ENCODE measurements at places on chromosomes 1 and 21.

- DNase-seq: no peak
These were observed 338.8 kb upstream of the VAMP3 start for GRCh38 chr1:7432102-7432899.

DNA sequence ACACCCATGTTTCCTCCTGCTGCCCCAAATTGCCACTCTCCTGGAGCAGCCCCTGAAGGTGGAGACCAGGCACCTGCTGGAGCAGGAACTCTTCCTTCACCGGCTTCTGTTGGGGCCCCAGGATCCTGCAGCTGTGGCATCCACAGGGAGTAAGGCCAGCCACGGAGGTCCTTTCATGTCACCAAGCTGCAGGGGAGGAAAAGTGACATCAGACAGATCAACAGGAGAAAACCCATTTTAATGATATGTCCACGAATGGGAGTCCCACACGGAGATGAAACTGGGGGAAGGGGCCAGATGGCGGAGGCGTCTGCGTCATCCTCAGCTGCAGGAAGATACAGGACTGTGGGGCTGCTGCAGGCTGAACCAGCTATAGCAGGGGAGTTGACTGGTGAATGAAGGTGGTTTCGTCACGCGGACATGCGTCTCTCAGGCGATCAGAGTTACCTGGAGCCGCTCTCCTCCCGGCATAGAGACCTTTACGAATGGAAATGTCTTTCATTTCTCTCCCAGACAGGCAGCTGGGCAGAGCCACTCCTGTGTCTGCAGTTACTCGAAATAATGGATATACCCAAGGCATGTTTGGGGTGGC is 9.9 kb downstream of the TP73 start:
- DNase-seq: peak; percentile 57

- DNase-seq: no peak
These were observed 13.3 kb downstream of the LRRC8C start for GRCh38 chr1:89646259-89646658.

DNA sequence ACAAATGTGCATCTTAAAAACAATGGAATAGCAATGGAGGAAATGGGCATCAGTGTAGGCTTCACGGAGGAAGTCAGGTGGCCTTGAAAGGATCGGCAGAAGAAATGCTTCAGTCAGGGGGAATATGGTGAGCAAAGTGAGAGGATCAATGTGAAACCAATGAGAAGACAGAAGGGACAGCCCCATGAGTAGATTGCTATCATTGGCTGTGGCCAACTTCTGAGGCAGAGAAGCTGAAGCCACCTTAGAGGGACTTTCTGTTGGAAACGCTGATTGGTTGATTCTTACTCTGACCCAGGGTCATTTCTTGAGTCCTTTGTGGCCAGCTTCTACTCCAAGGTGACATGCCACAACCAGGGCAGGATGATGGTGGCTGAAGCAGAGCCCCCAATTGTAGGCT is 130.7 kb upstream of the ZNF648 start:
- DNase-seq: no peak

DNA sequence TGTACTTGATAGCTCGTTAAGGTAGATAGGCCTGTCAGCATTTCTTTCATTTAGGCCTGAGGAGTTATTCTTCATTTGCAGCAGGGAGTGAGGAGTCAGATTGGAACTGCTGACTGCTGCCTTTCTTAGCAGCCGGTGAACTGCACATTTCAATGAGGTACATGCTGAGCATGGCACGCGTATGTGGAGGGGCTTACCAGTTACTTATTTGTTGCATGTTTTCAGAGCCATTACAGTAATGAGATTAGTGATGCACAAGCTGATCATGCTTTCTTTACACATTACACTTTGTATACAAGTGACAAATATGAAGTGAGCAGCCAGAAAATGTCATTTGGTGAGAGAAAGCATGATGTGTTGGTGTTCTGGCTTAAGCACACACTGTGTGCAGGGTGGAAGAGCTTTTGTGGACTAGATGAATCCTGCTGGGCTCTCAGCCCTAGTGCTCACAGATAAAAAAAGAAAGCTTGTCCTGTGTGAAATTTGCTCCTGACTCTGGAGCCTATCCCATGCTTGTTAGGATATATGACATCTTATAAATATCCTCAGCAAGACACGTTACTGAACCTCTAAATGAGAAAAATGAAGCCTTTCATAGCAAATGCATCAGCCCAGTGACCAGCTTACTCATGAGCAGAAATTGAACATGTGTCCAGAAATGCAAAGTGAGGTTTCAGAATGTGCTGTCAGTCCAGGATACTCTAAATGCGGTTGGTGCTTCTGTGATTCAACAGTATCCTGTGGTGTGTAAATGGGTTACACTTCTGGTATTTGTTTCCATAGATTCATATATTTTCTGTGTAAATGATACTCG is 574.7 kb upstream of the ADGRL2 start:
- no peak for DNase-seq

GRCh38 chr1:228366062-228366865 is 40.4 kb downstream of the TRIM11 start:
- DNase-seq: peak; percentile 70

GRCh38 chr1:235571482-235571881 is 67.2 kb upstream of the B3GALNT2 start:
- DNase-seq: no peak

- no peak for DNase-seq
These were observed 81.6 kb downstream of the NPHP4 start for GRCh38 chr1:5910666-5911065.

DNA sequence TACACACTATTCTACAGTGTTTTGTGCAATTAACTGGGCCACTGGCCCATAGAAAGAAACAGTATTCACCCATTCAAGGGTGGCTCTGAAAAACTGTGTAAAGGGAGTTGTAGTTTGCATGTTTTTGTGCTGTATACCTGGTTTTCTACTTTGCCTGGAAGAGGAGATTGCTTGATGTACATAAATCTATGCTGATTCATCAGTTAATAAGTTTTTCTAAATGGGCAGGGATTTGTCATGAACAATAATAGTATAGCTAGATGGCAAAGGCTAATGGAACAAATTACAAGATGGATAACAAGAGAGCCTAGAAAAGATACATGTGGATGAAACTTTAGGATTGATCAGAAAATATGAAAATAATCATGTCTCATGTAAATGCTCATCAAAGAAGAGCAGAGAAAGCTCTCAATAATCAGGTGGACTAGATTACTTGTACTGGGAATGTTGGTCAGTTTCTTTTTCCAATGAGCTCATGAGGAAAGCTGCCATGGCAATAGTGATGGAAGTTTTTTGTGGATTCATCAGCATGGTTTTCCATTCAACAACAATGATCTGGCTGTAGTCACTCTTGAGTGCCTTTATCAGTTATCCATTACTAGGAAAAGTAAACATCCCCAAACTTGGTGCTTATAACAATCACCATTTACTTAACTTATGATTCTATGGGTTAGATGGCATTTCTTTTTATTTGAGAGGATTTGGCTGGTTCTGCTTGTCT is 602.8 kb downstream of the BRINP3 start:
- DNase-seq: no peak

GRCh38 chr1:4271338-4271998 is 371.4 kb upstream of the C1orf174 start:
- DNase-seq: no peak

- no peak for DNase-seq
These were observed 397.9 kb upstream of the TMPRSS15 start for GRCh38 chr21:18801468-18801867.

DNA sequence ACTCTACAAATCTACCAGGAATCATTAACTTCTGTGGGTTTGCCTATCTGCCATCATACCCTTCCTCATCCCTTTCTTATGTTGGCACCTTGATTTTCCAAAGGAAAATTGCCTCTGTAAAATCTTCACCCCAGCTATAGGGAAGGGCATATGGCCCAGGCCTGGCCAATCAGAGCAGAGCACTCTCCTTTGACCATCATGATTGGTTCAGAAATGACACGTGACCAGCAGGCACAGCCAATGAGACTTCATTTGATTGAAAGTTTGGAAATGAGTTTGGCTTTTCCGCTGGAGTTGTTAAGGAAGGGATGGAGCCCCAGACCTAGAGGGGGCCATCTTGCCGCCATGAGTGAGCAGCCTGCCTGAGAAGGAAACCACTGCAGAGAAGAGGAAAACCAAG is 35.1 kb upstream of the IFFO2 start:
- no peak for DNase-seq

DNA sequence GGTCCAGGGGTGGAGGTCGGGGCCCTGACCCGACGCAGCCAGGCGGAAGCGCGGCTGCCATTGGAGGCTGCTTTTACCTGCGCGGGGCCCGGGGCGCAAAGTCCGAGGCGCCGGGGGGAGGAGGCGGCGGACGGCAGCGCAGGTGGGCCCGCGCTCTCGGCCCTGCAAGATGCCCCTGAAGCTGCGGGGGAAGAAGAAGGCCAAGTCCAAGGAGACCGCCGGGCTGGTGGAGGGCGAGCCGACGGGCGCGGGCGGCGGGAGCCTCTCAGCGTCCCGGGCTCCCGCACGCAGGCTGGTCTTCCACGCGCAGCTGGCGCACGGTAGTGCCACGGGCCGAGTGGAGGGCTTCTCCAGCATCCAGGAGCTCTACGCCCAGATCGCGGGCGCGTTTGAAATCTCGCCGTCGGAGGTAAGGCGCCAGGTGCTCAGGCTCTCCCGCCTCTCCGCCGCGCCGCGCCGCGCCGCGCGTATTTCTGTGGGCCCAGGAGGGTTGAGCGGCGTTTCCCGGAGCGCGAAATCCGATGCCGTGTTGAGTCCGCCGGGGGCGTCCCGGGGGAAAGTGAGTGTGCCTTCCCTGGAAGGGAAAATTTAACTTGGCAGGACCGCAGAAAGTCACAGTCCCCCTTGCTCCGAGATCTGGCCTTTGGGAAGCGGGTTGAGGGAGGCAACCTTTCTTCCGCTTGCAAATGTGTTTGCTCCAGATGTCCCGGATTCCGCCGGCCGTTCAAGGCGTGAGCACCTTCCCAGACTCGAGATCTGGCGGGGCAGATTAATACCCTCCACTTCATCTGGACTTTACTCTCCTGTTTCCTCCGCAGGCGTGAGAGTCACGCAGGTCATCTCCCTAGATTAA is at the start of gene GIPC2:
Gene GIPC2 (plus strand): TSS at position 41 of the 853 bp plus-strand sequence. CDS start 129 bp downstream, at position 170.
- peak; percentile 52 for DNase-seq

DNA sequence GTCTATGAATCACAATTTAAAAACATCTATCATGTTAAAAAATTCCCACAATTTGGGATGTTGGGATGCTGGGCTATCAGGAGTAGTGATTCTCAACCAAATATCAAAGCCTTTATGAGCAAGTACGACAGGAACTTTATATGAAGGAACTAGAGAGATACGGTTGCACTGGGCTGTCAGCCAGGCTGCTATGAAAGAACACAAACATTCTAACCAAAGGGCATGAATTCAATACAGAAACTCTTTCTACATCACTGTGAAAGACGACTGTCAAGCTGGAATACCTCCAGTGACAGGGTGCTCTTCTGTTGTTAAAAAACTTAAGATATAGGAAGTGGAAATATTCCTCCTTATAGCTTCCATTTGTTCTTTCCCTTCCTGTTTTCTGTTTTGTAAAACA is 9.8 kb downstream of the CACNA1E start:
- DNase-seq: no peak

- DNase-seq: no peak
These were observed 5.9 kb upstream of the LEPR start for GRCh38 chr1:65414538-65414937.

GRCh38 chr1:44588551-44589210 is 85.6 kb downstream of the TMEM53 start:
- DNase-seq: no peak

- peak; percentile 87 for DNase-seq
These were observed at the start of gene CCSAP for GRCh38 chr1:229342656-229343569. CCSAP (minus strand) TSS chr1:229343047; CDS start chr1:229342465, 582 bp downstream.

GRCh38 chr1:64209221-64209620 is 5.8 kb downstream of the UBE2U start:
- DNase-seq: no peak

GRCh38 chr1:93328809-93329760 is 16.6 kb upstream of the DR1 start:
- no peak for DNase-seq

- DNase-seq: no peak
These were observed 60.4 kb upstream of the ACOT11 start for GRCh38 chr1:54487571-54488050.

DNA sequence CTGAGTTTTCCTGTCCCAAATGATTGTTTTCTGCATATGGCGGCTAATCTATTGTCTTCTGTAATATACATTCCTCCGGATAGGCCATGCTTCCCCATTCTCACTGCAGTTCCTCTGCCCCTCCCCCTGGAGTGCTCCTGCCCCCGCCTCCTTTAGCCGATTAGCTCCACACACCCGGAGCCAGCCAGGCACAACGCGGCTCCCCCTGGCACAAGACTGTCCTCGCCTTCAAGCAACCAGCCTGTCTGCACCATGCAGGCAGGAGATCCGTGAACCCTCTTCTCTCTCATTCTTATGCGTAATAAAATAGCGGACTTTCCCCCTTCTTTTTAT is 18.0 kb downstream of the SERTAD4 start:
- peak; percentile 84 for DNase-seq

- no peak for DNase-seq
These were observed 76.8 kb downstream of the PLXNA2 start for GRCh38 chr1:208167261-208167869.

- no peak for DNase-seq
These were observed 321.7 kb upstream of the PROX1 start for GRCh38 chr1:213666113-213666512.

- no peak for DNase-seq
These were observed 483.5 kb upstream of the PKN2 start for GRCh38 chr1:88200545-88200944.

DNA sequence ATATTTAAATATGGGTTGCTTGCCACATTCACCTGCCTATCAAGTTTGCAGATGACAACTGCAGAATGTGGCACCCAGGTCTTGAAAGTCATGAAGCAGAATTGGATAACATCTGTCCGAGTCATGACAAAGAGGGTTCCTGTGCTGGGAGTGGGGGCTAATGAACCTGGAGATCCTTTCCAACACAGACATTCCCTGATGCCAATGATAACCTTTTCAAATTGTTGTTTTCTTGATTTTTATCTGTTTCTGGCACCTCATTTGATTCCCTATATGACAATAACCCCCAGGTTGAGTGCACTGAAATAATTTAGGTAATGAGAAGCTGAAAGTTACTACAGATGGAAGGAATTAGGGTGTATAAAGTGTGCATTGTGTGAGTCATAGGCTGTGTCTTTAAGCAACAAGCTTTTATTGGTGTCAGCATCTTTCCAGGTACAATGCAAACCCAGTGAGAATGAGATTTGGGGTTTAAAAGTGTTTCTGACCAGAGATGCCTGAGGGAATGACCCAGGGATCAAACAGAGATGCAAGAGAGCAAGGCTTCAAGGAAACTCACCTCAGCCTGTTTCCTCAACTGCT is 32.0 kb upstream of the IL10 start:
- no peak for DNase-seq

DNA sequence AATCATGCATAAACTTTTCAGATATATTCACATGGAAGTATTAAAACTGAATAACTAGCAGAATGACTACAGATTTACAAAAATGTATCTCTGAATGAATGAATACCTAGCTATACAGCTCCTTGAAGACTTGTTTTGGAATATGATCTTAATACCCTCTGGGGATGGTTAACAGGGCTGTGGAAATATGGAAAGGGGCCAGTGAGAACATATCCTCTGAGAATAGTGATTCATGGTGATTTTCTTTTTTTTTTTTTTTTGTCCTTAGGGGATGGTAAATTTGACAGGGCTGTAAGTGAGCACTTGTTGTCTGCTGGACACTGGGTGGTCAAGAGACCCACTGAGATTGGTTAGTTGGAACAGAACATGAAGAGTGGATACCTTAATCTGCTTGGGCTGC is 80.7 kb upstream of the HP1BP3 start:
- no peak for DNase-seq

- DNase-seq: no peak
These were observed 694 bp downstream of the TMEM167B start for GRCh38 chr1:109091078-109091838.

Measured in aorta (tissue), 5 donors.